Dorsolateral prefrontal cortex (tissue), 122 donors: ENCODE measurements at places on chromosomes 4 and X. TPM values are rescaled to one million over a fixed set of nuclear protein-coding genes. Genes with fewer than 3 reads are reported as not detected.

DNA sequence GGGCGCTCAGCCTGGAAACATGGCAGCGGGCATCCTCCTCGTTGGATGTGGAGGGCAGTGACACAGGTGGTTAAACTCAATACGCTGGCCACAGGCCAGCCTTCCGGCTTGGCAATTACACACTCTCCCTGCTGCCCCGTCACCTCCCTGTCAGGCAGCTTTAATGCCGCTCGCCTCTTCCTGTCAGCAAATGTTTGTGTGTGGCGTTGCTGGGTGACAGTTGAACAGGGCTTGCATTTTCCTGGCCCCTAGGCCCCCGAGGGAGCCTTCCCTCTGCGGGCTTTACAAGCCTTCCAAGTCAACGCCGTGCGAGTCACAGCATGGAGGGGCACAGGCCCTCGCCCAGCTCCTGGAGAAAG, 620.0 kb downstream of the BCOR start:
- DNase-seq: no peak

DNA sequence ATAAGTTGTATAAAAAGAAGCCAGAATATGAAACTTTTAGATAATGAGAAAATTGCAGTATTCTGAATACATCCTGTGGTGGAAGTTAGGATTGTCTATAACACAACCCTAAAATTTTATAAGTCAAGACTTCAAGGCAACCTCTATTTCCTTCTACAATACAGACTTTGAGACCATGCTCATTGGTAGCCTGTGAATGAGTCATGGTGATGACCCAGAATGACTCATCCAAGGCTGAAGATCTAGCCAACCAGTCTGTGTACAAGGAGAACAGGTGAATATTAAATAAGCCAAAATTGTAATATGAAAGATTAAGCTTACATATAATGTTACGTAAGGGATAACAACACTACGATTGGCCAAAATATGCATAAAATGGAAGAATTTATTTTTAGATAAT, 475.9 kb upstream of the GALNT7 start:
- no peak for DNase-seq

Gene SLIT2
- 76.7 TPM for total RNA-seq

Gene FAM9C
- total RNA-seq: not detected

Gene SPANXN4
- not detected for total RNA-seq
